ENCODE measurements at places on chromosomes 2 and 18. TPM values are rescaled to one million over a fixed set of nuclear protein-coding genes. Genes with fewer than 3 reads are reported as not detected.
A peak's percentile ranks its signal among the peaks of the same experiment; 100 is the strongest.

DNA sequence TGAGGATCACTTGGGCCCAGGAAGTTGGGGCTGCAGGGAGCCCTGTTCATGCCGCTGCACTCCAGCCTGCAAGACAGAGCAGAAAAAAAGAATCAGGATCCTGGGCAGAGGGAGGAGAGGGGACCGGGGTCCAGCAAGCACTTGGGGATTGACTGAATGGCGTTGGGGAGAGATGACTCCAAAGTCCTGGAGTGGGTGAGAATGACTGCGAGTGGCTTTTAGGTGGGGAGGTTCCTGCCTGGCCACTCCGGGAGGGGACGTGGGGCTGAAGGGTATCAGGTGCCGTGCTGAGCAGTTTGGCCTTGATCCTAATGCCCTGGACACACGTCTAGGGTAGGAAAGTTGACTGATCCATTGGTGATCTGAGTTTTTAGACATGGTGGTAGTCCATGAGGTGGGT is 3.5 kb upstream of the NFATC1 start:
- no peak for DNase-seq

- peak; percentile 90 for DNase-seq
These were observed 3.8 kb downstream of the LIPG start for GRCh38 chr18:49565612-49566011.

Gene SCTR
- total RNA-seq: 183 TPM

GRCh38 chr18:59029663-59030429 is 109.8 kb upstream of the SEC11C start:
- DNase-seq: no peak

GRCh38 chr2:224343226-224343625 is 58.7 kb downstream of the FAM124B start:
- no peak for DNase-seq

DNA sequence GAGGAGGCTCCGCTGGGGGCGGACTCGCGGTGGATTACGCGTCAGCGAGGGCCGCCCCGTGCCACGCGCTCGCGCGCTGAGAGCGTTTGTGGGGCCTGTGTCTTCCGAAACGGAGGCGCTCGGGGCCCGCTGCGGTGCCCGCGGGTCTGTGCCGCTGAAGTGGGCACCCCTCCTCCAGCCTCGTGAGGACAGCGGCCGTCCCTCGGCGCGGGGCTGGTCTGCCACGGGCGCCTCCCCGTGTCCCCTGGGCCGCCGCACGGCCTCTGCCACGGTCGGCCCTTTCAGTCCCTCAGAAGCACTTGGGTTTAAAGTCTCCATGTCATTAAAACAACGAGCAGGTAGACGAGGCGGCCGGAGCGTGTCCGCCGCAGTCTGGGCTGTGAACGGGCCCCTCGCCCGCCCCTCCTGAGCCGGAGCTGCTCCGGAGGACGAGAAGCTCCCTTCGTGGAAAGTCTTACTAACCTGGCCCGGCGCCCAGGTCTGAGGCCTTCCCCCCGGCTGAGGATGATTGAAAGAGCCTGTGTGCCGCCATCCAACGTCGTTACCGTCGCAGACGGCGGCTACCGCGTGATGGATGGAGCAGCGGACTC is 97.6 kb downstream of the NFATC1 start:
- DNase-seq: peak; percentile 9

GRCh38 chr18:44696892-44697291 is 16.2 kb downstream of the SETBP1 start:
- peak; percentile 52 for DNase-seq

- no peak for DNase-seq
These were observed 6.8 kb downstream of the COPS9 start for GRCh38 chr2:240129311-240129710.

Gene HOXD11
- total RNA-seq: not detected

DNA sequence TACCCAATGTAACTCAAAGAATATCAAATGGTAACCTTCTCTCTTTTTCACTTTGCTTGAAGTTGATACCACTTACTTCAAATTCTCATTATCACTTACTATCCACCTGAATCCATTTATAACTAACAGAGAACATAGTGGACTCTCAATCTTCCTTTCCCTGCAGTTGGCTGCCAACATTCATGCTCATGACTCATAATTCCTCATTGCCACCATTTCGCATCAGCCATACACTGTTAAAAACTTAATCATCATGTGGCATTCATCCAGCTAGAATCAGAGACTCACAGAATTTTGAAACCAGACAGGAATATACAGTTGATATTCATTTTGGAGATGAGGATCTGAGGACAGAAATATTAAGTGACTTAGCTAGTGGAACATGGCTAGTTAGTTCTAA is 56.8 kb downstream of the SLC4A10 start:
- no peak for DNase-seq

GRCh38 chr2:159151198-159152127 is 135.0 kb downstream of the WDSUB1 start:
- DNase-seq: no peak

Gene ABCG8
- not detected for total RNA-seq

DNA sequence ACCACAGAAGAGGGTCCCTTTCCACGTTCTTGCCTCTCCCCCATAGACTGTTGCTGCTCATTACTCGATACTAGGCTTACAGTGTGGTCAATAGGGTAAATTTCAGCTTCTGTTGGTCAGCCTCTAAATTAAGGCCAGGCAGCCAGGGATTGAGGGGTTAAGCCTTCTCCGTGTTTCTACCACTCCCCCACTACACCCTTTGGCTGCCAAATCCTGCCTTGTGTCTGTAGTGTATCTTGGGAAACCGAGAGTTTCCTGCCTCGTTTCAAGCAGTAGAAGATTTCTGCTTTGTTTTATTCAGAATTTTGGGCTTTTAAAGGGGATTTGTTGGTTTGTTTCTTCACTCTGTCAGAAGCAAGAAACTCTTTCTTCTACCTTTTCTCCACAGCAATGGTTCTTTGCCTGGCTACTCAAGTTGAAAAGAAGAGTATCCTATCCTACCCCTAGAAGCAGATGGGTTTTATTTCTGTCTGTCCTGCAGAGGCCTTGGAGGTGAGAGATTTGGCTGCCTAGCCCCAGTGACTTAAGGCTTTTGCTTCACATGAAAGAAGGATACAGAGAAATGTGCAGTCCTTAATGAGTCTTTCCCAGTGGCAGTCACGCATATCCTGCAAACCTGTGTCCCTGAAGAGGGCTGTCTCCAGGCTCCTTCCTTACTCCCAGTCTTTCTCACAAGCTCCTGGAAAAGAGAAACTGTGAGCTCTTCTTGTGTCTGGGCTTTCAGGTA is 261.5 kb upstream of the TANK start:
- no peak for DNase-seq

DNA sequence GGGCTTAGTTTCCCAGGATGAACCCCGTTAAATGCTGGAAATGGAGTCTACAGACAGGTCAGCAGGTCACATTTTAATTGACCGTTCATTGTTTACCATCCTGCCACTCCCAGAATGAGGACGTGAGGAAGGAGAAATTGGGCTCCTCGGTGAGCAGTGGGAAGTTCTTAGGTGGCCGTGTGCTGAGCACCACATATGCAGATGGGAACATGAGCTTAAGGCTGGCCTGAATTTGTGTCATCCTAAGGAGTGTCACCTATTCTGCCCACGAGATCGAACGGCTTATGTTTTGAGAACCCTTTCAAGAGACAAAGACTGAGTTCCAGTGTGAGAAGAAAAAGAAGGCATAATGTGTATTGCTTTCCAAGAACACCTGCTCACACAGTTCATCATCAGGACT is 234.4 kb upstream of the PXDN start:
- DNase-seq: no peak

DNA sequence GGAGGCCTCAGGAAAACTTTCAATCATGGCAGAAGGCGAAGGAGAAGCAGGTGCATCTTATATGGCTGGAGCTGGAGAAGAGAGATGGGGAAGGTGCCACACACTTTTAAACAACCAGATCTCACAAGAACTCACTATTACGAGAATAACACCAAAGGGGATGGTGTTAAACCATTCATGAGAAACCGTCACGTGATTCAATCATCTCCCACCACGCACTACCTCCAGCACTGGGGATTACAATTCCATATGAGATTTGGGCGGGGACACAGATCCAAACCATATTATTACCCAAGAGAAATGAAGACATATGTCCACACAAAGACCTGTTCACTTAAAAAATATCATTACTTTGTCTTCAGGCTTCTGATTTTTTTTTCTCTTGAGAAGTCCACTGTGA is 518.5 kb downstream of the DCDC2C start:
- DNase-seq: no peak

DNA sequence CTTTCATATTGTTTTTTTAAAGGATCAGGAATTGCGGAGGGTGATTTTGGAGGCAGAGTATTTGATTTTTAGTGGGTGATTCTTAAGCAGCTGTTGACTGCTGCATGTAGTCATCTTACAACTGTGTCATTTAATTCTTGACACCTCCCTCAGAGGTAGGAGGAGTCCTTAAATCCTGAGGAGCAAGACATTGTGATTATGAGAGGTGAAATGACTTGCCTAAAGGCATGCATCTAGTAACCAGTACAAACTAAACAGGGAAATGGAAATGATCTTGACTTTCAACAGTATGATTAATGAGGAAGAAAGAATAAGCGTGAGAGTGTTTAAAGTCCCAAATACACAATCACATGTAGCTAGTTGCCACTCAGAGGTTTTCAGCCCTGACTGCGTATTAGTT is 440.7 kb downstream of the THSD7B start:
- DNase-seq: no peak

- peak; percentile 22 for DNase-seq
These were observed 52.0 kb downstream of the FBXO36 start for GRCh38 chr2:229974266-229974665.

- DNase-seq: no peak
These were observed 351.9 kb upstream of the SALL3 start for GRCh38 chr18:78627551-78628346.

Gene CAD
- total RNA-seq: 36.9 TPM

DNA sequence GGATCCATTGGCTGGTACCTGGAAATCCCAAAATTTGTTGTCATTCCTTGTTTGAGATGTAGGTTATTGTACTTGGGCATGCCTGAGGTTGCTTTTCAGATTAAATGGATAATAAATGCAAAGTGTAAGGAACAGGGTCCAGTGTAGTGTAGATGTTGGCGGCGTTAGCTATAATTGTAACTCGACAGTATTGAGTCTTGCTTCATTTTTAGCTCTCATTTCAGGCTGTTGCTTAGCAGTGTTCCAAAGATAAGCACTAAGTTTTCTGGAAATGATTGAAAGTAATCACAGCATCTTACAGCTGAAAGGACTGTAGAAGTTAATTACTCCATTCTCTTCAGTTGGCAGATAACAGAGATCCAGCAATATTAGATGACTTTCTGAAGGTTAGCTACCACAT is 47.8 kb upstream of the SPTBN1 start:
- DNase-seq: no peak

DNA sequence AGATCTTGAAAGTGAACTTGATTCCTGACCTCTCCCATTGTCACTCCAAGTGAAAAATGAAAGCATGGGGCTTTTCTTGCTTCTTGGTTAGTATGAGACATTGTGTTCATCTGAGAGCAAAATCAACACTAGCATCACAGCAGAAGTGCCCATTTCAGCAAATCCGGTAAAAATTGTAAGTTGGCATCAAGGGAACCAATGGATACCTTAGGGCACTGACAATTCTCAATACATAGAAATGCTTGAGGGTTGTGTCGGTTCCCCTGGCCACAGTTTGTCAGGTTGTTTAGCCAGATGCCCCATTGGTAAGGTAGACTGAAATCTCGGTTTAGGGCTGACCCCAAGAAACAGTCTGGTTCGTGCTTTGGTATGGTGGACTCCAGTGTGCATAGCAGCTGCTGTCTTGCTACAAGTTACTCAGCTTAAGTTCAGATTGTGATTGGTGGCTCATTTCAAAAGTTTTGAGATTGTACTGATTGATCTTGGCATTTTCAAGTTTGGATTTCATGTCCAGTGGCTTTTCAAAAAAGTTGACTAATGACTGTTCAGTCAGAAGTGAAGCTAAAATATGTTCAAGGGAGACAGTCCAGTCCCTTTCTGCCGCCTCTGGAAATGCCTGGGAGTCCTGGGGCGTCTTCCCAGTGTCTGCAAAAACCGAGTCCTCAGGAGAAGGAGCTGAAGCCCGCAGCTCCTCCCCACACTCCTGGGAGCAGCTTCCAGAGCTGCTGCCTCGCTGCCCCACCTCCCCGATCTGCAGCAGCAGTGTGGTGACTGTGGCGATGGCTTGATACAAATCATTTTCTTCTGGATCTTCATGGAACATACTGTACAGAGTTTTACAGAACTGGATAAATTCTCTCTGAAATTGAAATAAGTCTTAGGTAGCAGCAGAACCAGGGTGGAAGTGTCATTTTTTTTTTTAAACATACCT is 5.6 kb downstream of the RPL31 start:
- no peak for DNase-seq

Gene HRH4
- not detected for total RNA-seq

GRCh38 chr2:88880441-88880953 is 189.0 kb downstream of the RPIA start:
- peak; percentile 33 for DNase-seq

- DNase-seq: no peak
These were observed 5.4 kb downstream of the DOK1 start for GRCh38 chr2:74559912-74560311.

GRCh38 chr2:105629634-105630033 is 115.1 kb upstream of the NCK2 start:
- DNase-seq: no peak

GRCh38 chr18:21307578-21307977 is 65.5 kb downstream of the GREB1L start:
- no peak for DNase-seq

GRCh38 chr18:43827311-43827710 is 550.0 kb upstream of the SYT4 start:
- no peak for DNase-seq

DNA sequence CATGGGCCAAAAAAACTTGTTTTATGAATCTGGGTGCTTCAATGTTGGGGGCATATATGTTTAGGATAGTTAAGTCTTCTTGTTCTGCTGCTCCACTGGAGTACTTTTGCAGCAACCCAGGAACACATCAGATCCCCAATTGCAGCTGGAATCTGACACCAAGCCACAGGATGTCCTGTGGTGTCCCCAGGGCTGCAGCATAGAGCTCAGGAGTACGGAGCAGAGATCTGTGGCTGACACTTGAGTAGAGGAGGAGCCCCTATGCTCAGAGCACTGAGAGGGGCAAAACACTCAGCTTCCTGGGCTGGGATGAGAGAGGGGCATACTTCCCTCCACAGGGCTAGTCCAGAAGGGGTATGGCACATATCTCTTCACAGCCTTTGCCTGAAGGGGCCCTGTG is 138.9 kb upstream of the ERBB4 start:
- DNase-seq: no peak

DNA sequence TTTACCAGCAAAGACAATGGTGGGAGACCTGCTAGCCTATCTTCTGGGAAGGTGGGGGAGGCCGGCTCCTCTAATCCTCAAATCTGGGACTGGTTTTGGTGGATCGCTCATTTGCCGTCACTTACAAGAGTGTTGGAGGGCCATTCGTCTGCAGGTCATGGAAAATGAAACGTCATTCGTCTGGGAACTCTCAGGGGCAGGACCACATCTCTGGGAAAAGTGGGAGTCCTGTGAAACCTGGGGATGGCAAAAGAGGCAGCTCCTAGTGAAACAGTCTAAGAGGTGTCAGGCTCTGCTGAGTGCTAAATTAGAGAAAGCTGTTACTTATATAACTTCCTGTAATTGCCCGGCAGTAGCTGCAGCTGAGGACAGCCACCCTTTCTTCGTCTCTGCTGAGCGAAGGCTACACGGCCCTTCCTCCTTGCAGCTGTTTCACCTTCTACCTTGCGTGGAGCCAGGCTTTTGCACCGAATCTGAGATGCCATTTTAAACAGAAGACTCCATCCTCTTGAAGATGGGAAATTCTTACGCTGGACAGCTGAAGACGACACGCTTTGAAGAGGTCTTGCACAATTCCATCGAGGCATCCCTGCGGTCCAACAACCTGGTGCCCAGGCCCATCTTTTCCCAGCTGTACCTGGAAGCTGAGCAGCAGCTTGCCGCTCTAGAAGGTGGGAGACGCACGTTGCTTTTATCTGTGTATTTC is 22.4 kb downstream of the GREB1 start:
- DNase-seq: no peak

GRCh38 chr2:216776066-216776850 is 80.9 kb upstream of the IGFBP5 start:
- no peak for DNase-seq
